Natural killer cell (primary cell): ENCODE measurements at places on chromosomes 6 and 20. TPM values are rescaled to one million over a fixed set of nuclear protein-coding genes. Genes with fewer than 3 reads are reported as not detected.

DNA sequence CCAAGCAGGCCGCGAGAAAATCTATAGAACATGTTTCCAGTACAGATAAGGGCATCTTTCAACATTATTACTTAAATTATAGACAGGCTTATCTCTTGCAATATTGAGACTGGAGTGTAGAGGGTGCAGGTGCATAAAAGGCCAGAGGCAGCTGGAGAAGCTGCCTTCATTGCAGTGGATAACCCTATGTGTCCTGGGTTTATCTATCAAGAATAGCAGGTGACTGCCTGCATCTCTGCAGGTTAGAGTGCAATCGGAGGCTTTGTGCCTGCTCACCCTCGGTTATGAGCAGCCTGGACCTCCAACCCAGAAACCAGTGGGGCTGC, 28.7 kb upstream of the ECI2 start:
- no peak for DNase-seq

GRCh38 chr6:89612121-89612520, 26.4 kb downstream of the LYRM2 start:
- DNase-seq, result no peak

GRCh38 chr6:118554698-118555097, 6.6 kb downstream of the PLN start:
- DNase-seq, result no peak

- peak; percentile 83 for DNase-seq
These were observed 48.9 kb downstream of the EBF4 start for GRCh38 chr20:2741463-2741862.

DNA sequence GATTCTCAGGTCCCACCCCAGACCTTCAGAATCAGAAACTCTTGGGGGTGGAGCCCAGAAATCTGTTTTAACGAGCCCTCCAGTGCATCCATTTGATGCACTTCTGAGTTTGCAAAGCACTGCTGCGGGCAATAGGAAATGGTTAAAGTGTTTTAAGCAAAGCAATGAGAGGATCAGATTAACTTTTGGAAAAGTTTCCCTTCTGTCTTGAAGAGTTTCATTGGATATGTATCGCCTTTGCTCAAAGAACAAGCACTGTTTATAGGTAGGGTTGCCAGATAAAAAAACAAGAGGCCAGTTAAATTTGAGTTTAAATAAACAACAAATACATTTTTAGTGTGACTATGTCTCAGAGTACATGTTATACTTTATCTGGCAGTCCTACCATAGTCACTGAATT, 226.0 kb downstream of the BMP7 start:
- no peak for DNase-seq

Gene ULBP3
- 0.75 TPM for total RNA-seq

Gene KIF13A
- total RNA-seq, result 19.5 TPM

Gene MYLK2
- total RNA-seq, result not detected

Gene PNPLA1
- total RNA-seq, result 3.5 TPM
